Stimulated activated CD8-positive, alpha-beta memory T cell treated with anti-CD3 and anti-CD28 coated beads, Interleukin-2, amount 100 ng/mL, for 1 hour (primary cell): ENCODE measurements at places on chromosomes 6 and 20.

DNA sequence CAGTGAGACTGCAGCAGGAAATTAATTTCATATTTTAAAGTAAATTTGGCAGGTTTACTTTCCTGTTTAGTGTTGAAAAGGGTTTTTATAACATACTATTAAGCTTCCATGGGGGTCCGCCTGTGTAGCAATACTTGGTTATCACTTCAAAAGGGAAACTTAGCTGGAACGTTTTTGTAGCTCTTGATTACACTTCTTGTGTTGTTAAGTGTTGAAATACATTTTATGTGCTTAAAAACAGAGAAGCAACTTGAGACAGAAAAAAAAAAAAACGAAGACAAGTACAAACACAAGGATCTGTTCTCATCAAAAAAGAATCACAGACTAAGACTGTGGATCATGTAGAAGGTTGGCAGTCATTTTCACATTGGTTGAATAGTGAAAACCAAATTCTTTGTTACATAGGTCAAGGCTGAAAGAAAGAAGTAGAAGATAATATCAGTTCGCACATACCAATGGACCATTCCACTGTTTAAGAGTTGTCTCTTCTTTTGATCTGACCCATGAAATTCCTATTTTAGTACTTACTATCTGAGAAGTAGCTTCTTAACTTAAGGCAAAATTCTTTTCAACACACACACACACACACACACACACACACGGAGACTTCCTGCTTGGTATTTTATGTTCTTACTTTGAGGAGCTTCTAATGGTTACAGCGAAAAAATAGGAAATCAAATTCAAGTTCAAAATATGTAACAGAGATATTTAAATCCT, 113.9 kb upstream of the SLC35B3 start:
- no peak for DNase-seq

DNA sequence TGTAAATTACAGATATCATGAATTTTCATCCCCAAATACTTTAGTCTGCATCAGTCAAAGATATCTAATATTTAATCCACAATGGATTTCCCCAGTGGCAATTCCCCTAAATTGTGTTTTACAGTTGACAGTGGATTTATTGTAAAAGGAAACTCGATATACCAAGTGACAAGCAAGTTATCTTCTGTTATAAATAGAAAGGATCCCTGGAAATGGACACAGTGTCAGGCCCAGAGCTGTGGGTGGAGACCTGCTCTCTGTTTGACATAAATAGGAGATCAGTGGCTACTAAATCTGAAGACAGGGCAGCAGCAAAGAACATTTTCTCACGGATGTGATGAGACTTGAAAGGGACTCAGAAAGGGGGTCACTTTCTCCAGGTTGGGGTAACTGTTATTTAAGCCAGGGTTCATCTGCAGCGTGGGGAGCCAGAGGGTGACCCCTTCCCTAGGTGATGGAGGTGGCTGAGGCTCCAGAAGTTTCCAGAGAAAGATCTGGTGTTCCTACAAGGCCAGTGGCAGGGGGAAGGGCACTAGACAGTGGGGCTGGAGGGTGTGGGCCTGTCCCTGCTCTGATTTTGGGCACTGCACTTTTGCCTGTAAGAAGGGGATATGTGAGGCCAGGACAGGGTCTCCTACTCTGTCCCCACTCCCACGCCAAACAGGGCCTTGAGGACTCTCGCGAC, 12.3 kb upstream of the FAM110A start:
- DNase-seq = no peak

DNA sequence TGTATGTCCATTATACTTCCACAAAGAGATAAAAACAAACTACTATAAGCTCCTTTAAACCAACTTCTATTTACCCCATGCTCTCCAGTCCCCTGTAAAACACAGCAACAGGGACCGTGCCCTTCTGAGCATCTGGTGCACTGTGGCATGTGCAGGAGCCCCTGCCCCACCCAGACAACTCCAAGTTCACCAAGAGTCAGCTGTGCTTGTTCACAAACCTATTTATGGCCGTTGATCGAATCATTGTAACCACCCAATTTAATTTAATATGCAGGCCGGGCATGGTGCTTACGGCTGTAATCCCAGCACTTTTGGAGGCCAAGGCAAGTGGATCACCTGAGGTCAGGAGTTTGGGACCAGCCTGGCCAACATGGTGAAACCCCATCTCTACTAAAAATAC, 13.7 kb upstream of the BLCAP start:
- DNase-seq = no peak

- no peak for DNase-seq
Measured at GRCh38 chr20:17790296-17790695, 90.5 kb downstream of the BANF2 start.

DNA sequence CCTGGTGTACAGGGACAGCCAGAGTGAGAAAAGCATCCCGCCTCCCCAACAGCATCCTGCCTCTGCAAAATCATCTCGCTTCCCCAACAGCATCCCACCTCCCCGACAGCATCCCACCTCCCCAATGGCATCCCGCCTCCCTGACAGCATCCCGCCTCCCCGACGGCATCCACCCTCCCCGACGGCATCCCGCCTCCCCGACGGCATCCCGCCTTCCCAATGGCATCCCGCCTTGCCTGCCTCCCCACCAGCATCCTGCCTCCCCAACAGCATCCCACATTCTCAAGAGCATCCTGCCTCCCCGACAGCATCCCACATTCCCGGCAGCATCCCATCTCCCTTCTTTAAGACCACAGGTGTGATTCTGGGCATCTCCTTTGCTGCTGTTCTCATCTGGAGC, 46.0 kb upstream of the NXT1 start:
- DNase-seq = no peak

DNA sequence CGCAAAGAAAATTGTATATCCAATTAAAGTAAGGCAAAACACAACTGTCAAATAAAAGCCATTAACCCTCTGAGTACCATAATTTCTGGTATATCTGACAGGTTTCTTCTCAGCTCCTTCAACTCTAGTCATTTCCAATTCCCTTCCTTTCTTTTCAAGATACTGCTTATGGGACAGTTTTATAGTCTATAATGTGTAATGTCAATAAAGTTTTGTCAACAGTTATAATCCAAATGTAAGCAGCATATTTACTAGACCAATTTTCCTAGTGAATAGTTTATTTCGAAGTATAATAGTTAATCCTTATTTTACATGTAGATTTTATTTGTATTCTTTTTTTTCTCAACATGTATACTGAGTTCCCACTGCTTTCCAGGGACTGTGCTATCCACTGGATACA, 1081.8 kb downstream of the EPHA7 start:
- no peak for DNase-seq

DNA sequence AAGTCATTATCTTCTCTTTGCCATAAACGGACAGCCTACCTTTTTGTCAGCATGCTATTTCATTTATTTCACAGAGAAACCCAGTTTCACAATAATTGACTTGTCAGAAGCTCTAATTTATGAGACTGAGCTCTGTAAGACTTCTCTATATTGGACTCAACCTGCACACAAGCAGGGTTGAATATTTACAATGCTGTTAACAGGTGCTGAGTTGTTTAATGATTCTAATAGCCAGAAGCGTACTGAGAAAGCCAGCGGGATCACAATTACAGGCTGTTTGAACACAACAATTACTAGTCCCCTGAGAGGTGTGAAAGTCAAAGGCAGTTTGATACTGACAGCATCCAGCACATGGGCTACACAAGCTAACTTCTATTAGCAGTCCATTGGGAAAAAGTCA, 128.2 kb upstream of the SIM1 start:
- no peak for DNase-seq

DNA sequence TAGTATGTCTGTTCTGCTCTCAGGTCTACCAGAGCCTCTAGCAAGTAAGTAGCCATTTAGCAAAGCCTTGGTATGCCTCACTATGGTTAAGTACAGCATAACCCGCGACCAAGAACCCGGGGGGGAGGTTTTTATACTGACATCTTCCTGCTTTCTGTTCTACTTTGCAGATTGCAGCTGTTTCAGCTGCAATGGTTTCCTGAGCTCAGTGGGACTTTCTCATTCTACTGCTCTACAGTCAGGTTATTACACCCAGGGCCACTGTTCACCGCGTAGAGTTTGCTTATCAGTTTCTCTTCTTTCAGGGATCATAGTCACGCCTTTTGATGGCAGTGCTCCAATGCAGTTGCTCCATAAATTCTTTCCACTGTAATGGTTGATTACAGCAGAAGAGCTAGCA, 631.3 kb downstream of the TFAP2A start:
- DNase-seq = no peak

DNA sequence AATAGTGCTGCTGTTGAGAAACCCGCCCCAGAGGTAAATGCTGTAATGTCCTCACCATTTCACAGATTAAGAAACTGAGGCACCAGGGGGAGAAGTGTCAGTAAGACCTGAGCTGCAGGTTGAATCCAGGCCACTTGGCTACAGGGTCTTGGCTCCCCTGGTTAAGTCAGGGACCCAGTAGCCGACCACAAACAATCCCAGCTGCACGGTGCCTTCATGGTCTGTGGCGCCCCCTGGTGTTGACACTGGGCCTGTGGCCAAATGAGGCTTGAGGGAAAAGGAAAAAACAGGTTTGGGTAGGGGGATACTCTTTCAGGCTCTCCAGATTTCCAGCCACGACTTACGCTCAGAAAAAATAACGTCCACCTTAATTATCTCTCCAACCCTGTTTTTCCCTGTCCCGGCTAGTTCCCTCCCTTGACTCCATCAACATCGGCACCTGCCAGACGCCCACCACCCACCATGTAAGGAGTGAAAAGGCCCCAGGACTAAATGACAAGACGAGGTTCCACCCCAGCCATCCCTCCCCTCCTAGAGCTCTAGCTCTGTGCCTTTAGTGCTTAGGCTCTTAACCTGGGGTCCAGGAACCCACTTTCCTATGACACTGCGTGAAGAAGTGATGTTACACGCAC, 47.7 kb upstream of the POLR1H start:
- no peak for DNase-seq

- DNase-seq = peak; percentile 26
Measured at GRCh38 chr20:3209257-3209945, at the start of gene ITPA. Gene ITPA, plus strand, starts transcription at chr20:3209498. Its CDS starts 54 bp downstream, at chr20:3209552.

- DNase-seq = no peak
Measured at GRCh38 chr6:165071906-165072305, 237.5 kb downstream of the C6orf118 start.

DNA sequence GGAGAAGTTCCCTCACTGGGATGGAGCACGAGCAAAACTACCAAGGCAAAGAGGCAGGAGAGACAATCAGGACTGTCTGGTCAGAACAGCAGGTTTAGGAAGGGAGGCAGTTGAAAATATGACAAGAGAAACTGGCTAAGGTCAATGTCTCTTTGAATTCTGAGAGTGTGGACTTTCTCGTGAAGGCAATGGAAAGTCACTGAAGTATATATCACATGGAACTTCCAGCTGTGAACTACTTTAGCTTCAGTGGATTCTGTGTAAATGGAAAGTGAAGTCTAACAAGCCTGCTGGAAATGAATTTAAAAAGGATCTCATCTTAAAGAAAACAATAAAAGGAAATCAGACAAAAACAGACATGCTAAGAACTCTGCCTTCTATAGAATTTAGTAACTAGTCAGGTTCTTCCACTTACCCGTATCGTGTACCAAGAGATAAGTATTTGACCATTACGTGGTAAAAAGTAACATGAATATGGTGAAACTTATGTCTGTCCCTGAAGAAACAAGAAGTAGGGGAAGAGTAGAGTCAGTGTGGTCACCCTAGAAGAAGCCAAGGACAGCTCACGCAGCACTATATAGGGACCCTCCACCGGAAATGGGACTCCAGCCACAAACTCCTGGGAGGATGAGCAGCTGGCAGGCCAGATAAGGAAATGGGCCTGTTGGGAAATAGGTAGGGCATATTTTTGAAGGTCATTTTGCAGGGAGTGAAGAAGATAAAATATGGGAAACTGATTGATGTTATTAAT, 123.4 kb downstream of the MAP7 start:
- DNase-seq = no peak

DNA sequence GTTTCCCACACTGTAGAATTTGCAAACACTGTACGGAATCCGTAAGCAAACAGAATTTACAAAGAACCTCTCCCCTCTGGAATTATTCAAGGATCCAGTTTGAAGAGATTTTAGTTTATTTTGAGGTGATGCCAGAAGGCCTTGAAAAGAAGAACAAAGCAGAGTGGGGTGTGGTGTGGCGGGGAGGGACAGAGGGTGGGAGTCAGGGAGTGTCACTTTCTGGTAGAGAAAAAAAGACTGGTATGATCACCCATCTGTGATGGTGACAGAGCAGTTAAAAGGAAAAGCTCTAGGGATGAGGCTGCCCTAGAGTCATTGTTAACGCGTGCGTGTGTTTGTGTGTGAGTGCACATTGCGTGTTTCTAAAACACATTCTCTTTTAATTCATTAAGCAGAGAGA, 97.0 kb upstream of the F13A1 start:
- DNase-seq = no peak

GRCh38 chr20:19975436-19975799, 41.7 kb upstream of the NAA20 start:
- no peak for DNase-seq

DNA sequence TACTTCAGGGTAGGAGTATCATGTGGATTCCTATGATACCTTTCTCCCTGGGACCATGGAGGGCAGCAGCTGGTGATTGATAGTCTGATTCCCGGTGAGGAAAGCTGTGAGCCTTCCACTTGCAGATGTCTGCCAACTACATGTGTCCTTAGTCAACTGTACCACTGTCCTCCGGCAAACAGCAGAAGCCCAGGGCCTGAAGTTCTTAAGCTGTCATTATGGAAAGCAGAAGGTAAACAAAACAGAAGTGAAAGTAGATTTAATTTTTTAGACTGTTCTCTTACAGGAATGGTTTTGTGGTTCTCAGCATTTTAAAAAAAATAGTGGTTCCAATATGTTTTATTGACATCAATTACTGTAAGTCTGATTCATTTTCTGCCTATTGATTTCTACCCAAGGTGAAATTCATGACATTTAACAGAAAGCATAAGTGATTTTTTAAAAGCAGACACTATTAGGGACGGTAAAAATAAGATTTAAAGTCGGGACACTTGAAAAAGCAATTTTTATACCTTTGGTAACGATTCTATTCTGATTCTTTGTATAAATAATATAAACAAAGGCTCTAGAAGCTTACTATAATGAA, 36.6 kb downstream of the PTPN1 start:
- DNase-seq = no peak

GRCh38 chr20:58716476-58717277, 24.1 kb downstream of the NPEPL1 start:
- DNase-seq = no peak

- no peak for DNase-seq
Measured at GRCh38 chr6:41237128-41237527, 9.0 kb downstream of the TREML4 start.

DNA sequence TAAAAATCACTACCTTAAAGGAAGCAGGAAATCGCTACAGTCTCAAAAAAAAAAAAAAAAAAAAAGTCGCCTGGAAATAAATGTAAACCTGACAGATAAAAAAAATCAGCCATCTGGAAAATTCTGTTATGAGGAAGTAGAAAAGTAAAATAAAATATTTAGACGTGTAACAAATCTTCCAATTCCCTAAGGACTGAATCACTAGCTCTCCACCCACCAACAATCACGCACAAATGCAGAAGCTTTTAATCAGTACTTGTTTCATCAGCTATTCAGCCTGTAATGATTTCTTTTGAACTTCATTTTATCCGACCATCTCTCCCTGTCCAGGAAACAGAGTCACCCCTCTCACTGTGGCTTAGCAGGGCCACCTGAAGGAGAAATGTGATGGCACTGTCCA, 59.0 kb downstream of the SLC23A2 start:
- no peak for DNase-seq

- no peak for DNase-seq
Measured at GRCh38 chr6:20805021-20805420, 270.8 kb downstream of the CDKAL1 start.
